Heart right ventricle (tissue), 16 donors: ENCODE measurements at places on chromosomes 2 and 18. TPM values are rescaled to one million over a fixed set of nuclear protein-coding genes. Genes with fewer than 3 reads are reported as not detected.

The FTCDNL1 gene
- 5.1 TPM for total RNA-seq

DNA sequence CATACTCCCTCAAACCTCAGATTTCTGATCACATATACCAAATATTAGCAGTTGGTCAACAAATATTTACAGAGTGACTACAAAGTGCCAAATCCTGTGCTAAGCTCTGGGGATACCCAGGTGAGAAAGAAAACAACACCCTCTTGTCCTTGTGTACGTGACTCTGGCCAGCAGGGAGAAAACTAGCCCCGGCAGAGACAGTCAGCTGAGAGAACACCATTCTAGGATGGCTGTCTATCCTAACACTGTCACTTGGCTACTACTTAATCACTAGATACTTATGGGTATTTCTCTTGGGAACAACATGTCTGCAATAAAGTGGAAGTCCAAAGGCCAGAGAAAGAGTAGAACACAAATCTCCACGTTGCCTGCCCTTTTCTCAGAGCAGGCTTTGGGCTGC, 57.9 kb upstream of the CD226 start:
- H3K27me3 ChIP-seq = no peaks in the 10 kb centered on the region
- peaks cover 11% of the 10 kb centered on the region for H3K36me3 ChIP-seq
- peak overlapping the region; percentile 81 for H3K27ac ChIP-seq
- H3K4me3 ChIP-seq = no peak overlapping the region
- peaks cover 30% of the 10 kb centered on the region for H3K4me1 ChIP-seq

- H3K36me3 ChIP-seq = no peaks in the 10 kb centered on the region
- H3K4me3 ChIP-seq = no peak overlapping the region
- H3K27ac ChIP-seq = peak overlapping the region; percentile 62
- no peak for DNase-seq
These were observed 665.1 kb upstream of the ZEB2 start for GRCh38 chr2:145184741-145185651.

DNA sequence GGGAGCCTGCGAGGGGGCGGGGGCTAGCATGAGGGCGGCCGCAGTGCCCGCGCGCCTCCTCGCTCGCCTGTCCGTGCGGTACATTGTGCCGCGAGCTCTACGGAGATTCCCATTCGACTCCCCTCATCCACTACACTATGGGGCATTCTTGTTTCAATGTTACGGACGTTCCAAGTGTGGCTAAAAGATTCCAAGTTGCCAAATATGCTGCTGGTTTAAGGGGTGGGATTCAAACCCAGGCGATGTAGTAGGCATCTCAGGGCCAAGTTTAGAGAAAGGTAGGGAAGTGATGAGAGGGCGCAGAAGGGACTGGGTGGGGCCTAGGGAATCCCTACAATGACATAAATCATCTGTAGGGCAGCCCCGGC, 10.0 kb upstream of the CRYBA2 start:
- H3K4me1 ChIP-seq = peaks cover 21% of the 10 kb centered on the region
- peaks cover 98% of the 10 kb centered on the region for H3K27me3 ChIP-seq
- no peak overlapping the region for H3K27ac ChIP-seq

DNA sequence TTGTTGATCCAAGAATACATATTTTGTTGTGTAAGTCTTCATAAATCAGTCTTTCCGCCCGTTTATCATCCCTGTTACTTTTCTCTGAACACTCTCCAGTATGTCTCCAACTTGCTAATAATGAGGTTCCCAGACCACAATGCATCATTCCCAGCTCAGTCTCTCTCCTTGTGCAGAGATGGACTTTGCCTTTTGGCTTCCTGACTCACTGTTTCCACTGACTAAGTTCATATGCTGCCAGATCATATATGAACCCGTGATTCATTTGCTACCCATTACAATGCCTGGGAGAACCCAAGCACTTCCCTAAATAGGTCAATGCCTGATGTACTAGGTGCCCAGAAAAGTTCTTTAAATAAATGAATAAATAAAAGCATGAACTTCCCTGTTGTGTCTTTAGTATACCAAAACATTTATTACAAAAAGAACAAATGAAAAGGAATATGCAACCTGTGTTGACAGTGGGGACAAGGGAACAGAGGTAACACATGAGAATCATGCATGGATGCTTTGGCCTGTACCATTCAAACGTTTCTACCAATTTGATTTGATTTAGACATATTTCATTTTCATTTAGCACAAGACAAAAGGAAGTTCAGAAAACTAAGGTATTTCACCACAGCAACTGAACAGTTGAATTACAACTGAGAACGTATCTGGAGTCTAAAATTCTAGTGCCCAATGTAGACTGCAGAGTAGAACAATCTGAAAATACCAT, 215.4 kb upstream of the HNRNPA3 start:
- no peak overlapping the region for H3K27ac ChIP-seq
- H3K27me3 ChIP-seq = no peaks in the 10 kb centered on the region
- no peaks in the 10 kb centered on the region for H3K36me3 ChIP-seq
- no peak for DNase-seq
- H3K4me3 ChIP-seq = no peak overlapping the region

- H3K36me3 ChIP-seq = no peaks in the 10 kb centered on the region
- H3K27ac ChIP-seq = no peak overlapping the region
These were observed 2.5 kb downstream of the TAF4B start for GRCh38 chr18:26228562-26229260.

DNA sequence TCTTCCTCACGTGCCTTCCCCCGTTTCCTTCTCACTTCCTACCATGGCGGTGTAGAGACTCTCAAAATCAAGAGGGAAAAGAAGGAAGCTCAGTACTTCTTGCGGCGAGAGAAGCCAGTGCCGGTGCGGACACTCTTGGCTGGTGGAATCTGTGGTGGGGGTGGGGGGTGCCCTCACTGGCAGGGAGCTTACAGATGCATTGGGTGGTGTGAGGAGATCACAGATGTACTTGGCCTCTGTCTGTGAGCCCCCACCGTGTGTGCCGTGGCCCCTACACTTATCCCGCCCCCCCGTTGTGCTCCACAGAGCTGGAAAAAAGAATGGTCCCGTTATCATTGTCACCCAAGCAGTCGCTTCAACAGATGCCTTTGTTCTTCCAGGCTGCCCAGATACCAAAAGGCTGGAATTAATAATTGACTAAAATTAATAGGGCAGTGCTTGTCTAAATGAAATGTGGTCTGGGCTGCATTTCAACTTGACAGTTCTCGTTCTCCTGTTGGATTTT, 79.8 kb downstream of the VAPA start:
- H3K4me1 ChIP-seq = peaks cover 30% of the 10 kb centered on the region
- H3K4me3 ChIP-seq = no peak overlapping the region
- no peaks in the 10 kb centered on the region for H3K36me3 ChIP-seq
- H3K27ac ChIP-seq = no peak overlapping the region
